ENCODE measurements at places on chromosomes 6 and 20.

GRCh38 chr6:158110986-158111385 lies 57.1 kb downstream of the SERAC1 start:
- no peak for DNase-seq

DNA sequence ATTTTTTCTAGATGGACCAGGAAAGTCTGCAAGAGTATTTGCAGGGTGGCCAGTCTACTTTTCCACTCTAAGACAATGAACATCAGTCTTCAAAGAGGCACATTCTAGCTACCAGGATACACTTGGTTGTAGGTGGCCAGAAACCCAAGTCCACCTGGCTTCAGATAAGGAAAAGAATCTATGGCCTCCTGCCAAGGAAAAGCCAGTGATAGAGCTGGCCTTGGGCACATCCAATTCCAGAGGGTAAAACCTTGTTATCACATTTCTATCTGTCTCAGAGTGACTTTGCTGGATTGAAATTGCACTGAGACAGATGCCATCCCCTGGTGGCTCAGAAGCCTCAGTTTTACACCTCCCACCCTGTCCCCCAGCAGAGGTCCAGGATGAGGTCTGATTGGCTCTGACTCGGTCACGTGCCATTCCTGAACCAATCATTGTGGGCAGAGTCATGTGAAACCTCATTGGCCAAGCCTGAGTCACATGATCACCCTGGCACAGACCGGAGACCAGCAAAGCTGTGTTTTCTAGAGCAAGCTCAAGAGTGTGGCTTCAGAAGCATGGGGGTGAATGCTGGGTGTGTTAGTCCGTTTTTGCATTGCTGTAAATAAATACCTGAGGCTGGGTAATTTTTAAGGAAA lies 497.4 kb upstream of the SULF2 start:
- DNase-seq, result no peak

- no peak for DNase-seq
These were observed 259.6 kb upstream of the PLCB4 start for GRCh38 chr20:8809107-8809953.

DNA sequence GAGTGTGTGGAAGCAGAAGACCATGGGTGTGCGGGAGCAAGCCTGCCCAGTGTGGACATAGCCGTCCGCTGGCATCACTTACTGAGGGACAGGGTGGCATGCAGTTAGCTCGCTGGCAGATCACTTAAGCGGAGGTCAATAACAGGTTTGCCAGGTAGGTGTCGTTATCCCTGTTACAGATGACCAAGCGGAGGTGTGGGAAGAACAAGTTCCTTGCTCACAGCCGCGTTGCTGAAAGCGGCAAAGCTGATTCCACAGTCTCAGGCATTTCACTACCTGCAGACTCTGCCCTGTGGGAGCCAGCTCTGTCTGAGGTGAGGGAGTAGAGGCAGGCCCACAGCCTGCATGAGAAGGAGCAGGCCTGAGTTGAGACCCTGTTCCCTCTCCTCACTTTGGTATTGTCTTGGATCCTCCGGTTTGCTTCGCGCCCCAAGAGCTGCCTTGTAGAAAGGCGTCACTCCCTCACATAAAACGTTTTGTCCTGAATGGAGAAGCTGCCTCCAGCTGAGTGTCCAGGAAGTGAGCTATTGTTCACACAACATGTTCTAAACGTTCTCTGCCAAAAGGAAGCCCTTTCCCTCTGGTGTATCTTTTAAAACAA lies 96.9 kb downstream of the TCP11 start:
- no peak for DNase-seq

- no peak for DNase-seq
These were observed 56.7 kb downstream of the GJA10 start for GRCh38 chr6:89950879-89951391.

DNA sequence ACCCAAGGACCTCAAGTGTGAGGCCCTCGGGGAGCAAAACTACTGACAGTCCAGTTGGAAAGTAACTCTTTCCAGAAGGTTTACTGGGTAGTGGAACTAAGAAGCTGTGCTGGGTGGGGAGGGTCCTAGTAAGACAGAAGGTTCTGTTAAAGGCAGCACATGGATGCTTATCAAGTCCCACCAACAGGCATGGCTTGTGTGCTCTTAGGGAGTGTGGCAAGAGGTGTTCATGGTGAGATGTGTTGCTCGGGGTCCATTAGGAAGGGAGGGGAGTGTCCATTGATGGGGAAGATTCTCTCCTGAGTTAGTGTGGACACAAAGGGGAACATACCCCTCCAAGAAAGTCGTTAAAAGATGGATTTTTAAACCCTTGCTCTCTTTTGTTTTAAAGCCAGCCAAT lies 120.6 kb downstream of the LY86 start:
- DNase-seq, result no peak

DNA sequence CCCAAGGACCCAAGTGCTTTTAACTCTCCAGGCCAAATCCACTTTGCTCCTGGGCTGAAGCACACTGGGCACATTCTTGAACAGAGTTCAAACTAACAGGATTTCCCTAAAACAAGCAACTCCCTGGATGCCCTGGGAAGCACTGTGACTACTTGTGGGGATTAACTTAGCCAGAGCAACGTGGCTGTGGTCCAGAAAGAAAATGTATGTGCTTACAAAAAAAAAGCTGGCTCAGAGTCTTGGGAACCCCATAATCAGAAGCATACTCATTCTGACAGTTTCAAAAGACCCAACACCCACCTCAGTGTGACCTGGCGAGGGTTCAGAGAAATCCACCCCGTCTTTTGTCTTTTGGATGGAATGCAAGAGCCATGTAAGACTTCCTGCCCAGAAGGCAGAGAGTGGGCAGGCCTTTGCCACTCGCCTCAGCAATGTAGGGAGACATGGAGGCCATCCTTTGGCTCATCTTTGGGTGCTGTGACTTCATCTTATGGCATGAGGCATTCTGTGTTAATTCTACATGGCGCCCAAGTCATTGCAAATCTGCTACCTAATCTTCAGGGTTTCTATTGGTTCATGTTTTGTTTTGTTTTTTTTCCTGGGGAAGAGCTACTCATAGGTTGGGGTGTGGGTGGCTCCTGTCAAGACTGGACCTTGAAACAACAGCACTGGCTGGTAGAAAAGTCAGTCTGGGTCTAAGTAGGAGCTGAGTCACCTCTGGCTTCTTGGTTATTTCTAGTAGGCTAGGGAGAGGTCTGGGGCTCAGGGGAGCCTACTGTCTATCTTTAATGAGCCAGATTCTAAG lies 248.6 kb upstream of the SUPT3H start:
- peak; percentile 49 for DNase-seq

DNA sequence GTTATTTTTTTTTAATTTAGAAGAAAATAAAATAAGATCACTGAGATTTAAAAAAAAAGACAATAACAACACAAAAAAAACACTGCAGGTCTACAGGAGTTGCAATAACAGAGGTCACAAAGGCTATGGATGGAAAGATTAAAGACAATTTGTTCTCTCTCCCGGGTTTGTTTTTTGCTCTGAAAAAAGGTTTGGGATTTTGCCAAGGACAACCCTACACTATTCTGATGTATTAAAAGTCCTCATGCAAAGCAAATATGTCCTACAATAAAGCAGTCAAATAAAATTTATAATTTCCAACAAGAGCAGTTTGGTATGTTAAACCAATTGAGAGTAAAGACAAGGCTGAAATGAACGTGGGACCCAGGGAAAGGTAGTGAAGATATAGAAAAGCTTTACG lies 55.6 kb downstream of the PTPRK start:
- no peak for DNase-seq

GRCh38 chr6:170454512-170455285 lies 98.4 kb downstream of the PSMB1 start:
- DNase-seq, result no peak

DNA sequence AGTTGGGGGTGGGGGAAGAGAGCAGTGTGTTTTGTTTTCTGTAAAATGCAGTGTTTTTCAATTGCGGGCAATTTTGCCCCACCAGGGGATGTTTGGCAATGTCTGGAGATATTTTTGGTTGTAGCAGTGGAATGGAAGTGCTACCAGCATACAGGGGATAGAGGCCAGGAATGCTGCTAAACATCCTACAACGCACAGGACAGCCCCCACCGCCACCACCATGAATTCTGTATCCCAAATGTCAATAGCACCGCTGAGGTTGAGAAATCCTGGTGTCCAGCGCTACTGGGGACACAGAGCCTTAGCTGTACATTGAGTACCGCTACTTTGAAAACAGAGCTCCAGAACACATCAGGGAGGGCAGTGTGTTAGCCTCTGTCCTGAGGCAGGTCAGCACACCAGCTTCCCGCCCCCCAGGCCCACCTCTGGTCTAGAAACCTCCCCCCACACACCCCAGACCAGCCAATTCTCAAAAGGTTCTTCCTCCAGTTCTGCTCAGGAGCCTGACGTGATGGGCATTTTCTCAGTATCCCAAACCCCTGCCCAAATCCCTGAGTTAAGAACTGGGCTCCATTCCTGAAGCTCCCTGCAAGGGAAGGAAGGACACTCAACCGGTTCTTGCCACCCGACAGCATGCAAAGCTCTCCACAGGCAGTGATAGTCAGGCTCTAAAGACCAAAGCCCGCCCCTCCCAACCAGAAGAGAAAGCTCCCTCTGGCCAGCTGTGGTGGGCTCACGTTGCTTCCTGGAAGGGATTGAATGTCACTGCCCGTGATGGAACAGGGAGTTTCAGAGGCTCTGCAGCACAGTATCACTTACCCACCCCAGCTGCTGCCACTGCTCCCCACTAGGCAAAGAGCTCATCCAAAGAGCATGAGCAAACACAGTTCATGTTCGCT lies 321.5 kb upstream of the JARID2 start:
- no peak for DNase-seq

GRCh38 chr6:155224618-155225017 lies 39.2 kb upstream of the CLDN20 start:
- DNase-seq, result no peak

GRCh38 chr6:53703047-53703446 lies 37.5 kb upstream of the KLHL31 start:
- no peak for DNase-seq

DNA sequence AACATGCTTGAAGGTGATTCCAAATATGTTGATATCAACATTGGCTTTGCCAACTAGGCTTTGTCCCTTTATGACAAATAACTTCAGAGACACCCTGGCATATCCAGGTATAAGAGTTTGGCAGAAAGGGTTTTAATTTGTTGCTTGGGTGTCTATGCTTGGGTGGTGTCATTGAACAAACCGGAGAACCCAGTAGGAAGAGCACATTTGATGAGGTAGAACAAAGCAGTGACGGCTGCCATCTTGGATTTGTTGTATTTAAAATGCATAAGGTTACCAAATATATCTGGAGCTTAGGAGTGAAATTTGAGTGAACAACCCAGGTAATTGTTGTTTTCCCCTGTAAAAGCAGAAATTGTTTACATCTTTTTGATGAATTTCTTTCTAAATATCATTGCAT lies 503.7 kb upstream of the JARID2 start:
- DNase-seq, result no peak

- DNase-seq, result no peak
These were observed 78.7 kb downstream of the RFX6 start for GRCh38 chr6:116955773-116956172.

DNA sequence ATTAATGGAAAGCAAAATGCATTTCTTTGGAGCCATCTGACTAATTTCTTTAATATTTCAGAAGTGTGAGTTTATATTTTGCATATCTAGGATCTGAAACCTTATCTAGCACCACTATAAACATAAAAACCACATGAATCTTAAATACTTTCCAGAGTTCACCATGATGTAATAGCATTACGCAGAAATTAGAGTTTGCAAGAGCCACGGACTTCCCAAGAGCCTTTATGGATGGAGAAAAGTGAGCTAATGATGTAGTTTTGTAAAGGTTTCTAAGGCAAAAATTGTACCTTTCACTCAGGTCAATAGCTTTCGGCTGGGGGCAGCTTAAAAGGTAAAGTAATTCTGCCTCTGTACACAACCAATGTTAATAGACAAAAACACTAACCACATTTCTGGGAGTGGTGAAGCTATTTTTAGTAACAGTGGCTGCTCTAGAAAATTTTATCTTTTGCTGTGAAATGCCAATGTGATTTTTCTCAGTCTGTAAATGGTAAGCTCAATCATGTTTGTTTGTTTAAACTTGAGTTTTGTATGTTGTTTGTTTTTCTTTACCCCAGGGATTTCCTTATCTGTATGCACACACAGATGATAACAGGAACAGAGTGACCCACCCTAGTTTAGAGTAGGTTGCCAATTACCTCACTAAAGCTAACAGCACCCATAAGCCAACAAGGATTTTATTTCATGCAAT lies 80.5 kb downstream of the FILIP1 start:
- DNase-seq, result no peak

DNA sequence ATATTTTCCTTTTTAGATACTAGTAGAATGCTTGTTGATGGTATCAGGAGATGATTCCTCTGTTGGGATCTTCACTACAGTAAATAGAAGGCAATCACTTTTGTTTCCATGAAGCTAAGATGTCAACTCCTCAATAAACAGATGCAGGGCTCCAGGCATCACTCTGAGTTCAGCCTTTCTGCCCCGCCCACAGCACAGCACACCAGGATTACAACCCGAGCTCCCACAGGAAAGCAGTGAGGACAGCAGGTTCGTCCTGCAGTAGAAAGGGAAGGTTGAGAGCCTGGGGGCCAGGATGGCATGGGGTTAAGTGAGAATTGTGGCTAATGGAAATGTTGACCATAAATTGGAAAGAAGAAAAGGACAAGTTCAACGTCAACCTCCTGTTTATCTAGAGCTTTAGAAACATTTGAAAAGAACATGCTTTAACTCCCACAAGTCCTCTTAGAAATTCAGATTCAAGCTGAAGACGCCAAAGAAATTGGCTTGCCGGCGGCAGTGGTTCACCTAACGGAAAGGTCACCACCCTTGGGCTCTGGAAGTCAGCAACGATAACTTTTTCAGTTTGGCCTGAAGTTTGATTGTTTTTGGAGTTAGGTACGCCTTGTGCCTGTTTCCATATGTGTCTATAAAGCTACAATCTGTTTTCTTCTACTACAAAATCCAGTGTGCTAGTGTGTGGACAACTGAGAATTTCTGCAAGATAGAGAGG lies 144.4 kb upstream of the PDE10A start:
- DNase-seq, result no peak

DNA sequence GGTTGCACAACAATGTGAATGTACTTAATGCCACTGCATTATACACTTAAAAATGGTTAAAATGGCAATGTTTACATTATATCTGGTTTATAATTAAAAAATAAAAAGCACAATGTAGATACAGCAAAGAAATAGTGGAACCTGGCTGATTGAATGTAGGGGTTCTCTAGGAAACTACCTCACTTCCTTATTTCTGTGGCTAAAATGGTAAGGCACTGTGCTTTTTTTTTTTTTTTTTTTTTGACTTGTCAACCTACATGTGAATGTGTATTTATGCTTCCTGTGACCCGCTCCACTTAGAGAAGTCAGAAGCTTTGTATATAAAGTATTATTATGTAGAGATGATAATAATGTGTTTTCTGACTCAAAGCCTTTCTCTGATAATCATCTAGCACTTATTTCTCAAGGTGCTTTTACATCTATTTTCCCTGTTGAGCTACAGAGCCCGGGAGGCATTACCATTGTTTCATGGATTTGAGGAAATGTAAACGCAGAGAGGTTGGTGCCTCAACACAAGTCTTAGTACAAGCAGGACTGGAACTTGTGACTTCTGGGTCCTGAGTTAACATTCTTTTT lies 55.0 kb downstream of the SOX4 start:
- DNase-seq, result no peak

DNA sequence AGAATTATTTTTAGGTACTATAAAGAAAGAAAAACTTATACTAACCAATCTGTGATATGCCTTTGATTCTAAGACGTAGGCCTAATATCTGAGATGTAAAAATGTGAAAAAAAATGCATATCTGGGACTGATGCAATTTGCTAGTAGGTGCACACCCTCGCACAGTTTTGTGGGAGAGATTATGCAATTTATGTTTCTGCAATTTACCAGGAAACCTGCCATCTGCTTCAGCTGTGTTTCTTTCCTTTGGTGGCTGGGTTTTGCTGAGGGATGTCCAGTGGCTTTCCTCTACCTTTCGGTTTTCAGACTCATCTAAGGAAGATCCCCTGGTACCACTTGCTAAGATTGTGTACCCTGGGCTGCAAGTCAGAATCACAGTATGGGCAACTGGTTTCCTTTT lies 186.9 kb downstream of the ZFP64 start:
- DNase-seq, result no peak

Measured in stimulated activated CD8-positive, alpha-beta memory T cell treated with anti-CD3 and anti-CD28 coated beads, Interleukin-7, amount 100 ng/mL, for 48 hours (primary cell).